ENCODE measurements at places on chromosomes 16 and 17.

GRCh38 chr17:68053231-68054013, 17.9 kb downstream of the KPNA2 start:
- DNase-seq = no peak

DNA sequence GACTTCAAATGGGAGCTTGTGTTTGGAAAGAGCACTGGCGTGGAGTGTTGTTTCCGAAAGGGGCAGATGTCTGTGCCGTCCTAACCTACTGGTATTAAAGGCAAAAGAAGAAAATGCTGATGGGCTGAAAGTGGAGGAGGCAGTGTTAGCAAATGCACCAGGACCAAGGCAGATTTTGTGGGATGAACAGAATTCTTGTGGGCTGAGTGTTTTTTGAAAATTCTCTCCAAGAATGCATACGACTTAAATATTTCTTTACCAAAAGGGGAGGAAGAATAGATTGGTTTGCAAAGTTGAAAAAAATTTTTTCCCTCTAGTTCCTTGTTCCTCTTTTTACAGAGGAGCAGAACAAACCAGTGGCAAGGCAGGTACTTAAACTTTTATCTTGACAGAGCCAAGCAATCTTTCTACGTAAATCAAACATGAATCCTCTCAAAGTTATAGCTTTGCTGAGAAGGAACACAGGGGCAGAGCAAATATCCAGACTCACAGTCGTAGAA, 16.8 kb downstream of the MARCHF10 start:
- DNase-seq = no peak

DNA sequence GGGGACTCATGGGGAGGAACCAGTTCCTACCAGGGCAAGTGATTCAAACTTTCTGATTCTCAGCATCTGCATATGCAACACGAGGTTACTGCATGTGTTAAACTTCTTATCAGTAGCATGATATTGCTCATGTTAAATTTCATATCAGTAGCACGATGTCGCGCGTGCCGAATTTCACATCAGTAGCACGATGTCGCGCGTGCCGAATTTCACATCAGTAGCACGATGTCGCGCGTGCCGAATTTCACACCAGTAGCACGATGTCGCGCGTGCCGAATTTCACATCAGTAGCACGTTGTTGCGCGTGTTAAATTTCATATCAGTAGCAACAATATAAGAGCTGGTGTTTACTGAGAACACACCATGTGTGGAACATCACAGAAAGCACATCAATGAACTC, 221.6 kb downstream of the GSG1L start:
- no peak for DNase-seq

DNA sequence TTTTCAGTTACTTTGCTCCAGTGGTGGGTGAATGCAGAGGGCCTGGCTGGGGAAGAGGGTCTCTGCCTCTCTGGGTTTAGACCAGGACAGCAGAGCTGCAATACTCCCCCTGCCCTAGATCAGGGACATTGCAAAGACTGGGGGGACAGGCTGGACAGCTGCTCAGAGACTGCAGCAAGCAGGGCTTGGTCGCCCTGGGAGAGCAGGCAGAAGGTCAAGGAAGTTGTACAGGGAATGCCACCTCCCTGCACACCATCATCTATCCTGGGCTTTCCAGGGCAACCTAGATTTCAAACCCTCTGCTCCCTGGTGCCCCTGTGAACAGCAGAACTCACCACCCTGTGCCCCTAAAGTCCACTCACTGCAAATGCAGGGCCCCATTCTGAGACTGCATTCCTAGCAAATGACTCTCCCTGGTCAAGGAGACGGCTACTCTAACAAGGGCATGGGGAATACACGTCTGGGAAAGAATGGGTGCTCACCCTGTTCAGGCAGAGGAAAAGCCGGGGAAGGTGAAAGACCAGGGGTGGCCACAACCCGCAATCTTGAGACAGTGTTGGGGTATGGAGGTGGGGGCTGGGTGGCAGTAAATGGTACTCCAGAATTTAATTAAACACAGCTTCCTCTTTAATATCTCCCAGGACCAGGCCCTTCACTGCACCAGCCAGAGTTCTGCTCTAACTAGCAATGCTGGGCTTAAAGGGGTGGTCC, 1.0 kb downstream of the KIFC3 start:
- DNase-seq = no peak

- no peak for DNase-seq
Observed at GRCh38 chr16:23843143-23843542, 7.4 kb downstream of the PRKCB start.

GRCh38 chr17:2750721-2751120, 1.3 kb upstream of the CCDC92B start:
- DNase-seq = no peak

- DNase-seq = no peak
Observed at GRCh38 chr17:76659928-76660655, 16.5 kb upstream of the ST6GALNAC1 start.

GRCh38 chr16:55152875-55153390, 171.1 kb upstream of the IRX6 start:
- no peak for DNase-seq

- DNase-seq = no peak
Observed at GRCh38 chr16:76276745-76277438, at the start of gene CNTNAP4. CNTNAP4 (plus strand) TSS chr16:76277401; CDS start chr16:76277663, 262 bp downstream.

GRCh38 chr17:77510133-77510796, 369.5 kb downstream of the SEC14L1 start:
- DNase-seq = no peak

DNA sequence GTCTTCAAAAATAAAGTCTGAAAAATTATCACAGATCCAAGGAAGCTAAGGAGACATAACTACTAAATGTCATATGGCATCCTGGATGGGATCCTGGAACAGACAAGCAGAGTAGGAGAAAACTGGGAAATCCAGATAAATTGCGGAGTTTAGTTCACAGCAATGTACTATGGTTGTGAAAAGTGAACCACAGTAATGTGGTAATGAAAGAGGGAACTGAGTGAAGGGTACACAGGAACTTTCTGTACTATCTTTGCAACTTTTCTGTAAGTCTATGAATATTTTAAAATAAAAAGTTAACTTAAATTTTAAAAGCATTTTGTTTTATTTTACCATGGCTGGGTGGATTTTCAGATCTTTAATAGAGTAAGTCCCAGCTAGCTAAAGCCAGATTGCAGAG, 16.3 kb downstream of the SLFN12L start:
- DNase-seq = no peak

GRCh38 chr16:85172455-85173145, 60.3 kb upstream of the CIBAR2 start:
- DNase-seq = no peak

DNA sequence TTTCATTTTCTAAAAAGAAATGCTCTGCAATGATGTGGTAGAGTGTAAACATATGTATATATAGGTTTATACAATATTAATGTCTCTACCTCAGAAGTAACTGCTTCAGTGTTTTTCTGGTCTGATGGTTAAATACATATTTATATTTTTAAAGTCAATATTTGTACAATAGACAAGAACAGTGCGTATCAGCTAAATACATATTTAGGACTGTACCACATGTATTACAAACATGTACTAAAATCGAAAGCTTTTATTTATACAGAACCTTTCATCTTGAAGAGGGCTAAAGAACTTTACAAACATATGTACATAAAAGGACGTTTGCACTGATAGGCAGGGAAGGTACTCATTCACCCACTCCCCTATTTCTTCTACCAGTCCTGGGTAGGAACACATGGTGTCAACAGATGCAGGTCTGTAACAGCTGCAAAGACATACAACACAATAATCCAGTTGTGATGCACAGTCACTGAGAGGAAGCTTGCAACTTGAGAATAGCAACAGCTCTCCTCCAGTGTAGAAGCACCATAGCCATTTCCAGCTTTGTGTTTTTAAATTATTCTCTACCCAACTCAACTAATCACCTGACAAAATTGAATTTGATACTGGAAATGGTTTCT, 206.9 kb upstream of the C17orf78 start:
- no peak for DNase-seq

- DNase-seq = no peak
Observed at GRCh38 chr16:83843657-83844056, 35.9 kb downstream of the HSBP1 start.

- no peak for DNase-seq
Observed at GRCh38 chr16:912684-913613, 57.8 kb downstream of the LMF1 start.

Data from stimulated activated CD4-positive, alpha-beta T cell treated with anti-CD3 and anti-CD28 coated beads, Interleukin-1b, Interleukin-23, amount 100 ng/mL, for 24 hours (primary cell).